ENCODE measurements at places on chromosomes 4 and X. TPM values are rescaled to one million over a fixed set of nuclear protein-coding genes. Genes with fewer than 3 reads are reported as not detected.

- no peak for DNase-seq
Measured at GRCh38 chrX:964831-965416, 247.5 kb downstream of the CRLF2 start.

FRAS1 gene
- not detected for total RNA-seq

P2RY4 gene
- not detected for total RNA-seq

TLR2 gene
- total RNA-seq, result 1.5 TPM

All from activated naive CD4-positive, alpha-beta T cell treated with anti-CD3 and anti-CD28 coated beads for 36 hours (primary cell).